CD4-positive, alpha-beta T cell treated with Interleukin-12 subunit alpha and Interleukin-12 subunit beta, for 1 hour (primary cell): ENCODE measurements at places on chromosomes 2 and 18.

DNA sequence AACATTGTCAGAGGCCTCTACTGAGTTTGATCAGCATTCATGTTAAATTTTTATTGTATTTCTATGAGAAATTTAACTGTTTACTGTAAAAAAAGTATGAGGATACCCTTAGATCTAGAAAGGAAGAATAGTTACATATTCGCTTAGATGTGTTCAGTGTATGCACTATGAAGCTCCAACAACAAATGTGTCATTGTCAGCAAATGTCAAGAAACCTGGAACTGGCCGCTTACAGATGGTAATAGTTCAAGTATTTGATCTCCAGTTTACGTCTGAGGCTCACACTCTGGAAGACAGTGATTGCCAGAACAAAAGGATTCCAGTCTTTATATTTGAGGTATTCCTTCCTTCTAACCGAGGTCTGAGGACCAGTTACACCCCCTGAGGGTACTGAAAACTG lies 921.2 kb upstream of the LRRTM1 start:
- no peak for DNase-seq

DNA sequence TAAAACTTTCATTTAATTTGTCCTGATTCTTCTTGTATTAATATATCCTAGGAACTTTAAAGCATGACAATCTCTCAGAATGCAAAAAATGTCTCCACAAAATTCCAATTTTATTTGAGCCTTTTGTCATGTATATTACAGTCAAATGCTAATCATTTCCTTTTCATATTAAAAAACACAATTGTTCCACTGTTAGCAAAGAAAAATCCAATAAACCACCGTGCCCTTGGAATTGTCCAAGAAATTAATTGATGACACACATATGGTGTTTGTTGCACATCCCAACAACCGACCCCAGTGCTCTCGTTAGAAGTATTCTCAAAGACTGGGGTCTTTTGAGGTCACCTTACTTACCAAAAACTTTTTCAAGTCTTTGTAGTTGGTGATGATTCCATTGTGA lies 28.1 kb downstream of the GFPT1 start:
- no peak for DNase-seq

DNA sequence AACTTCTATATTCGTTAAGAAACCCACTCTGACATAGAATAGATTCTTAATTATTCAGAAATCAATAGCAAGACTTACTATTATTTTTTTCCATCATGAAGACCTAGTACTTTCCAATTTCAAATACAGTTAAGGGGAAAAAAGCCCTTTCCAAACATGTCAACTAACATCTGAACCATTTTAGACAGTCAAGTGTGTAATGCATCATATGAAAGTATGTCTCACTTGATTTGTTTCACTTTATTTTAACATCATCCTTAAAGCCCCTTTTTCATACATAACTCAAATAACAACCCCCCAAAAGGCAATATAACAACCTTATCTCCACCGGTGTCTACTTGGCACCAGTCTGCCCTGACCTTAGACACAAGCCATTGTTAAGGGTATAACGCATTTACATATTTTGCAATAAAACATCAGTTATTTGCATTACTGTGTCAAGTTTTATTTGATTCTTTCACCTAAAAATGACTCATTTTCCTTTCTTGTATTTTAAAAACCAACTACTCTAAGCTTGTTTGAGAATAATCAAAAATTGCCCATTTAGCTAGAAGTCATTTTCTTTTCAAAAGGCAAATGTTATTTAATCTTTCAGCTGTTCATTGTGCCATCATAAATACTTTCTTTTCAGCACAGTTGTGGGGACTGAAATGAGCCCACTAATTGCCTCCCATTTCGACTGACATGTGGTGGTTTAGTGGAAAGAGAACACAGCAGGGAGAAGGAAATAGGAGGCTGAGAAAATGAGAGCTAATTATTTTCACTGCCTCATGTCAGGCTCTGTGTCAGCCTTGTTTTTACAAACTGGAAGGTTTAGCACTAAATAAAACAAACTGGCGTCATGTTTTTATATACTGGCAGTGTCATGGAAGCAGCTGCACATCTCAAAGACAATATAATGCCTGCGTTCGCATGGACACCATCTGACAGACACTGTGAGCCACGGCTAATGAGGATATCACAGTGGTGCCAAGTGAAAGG lies 104.7 kb upstream of the CDCA7 start:
- no peak for DNase-seq

- DNase-seq = no peak
These were observed 92.7 kb upstream of the PARD3B start for GRCh38 chr2:204452464-204453023.

DNA sequence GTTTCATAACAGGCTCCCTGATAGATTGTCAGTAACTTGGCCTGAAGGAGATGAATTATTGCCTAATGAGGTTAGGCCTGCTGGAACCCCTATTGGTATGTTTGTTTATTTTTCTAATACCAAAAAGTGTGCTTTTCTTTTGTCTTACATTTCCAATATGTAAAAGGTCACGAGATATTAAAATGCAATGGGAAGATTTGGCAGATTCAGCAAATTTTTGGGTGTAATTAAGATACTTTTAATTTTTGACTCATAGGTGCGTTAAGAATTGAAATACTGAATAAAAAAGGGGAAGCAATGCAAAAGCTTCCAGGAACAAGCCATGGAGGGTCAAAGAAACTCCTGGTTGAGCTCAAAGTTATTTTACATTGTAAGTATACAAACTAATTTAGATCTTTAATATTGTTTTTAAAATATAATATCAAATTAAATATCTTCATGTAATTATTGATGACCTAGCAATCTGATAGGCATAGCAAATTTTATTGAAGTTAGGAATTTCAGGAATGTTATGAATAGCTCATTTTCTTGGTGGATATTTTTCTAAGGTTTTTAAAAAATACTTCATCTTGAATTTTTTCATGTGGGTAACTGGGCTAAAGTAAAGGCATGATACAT lies 52.1 kb downstream of the SMCHD1 start:
- DNase-seq = no peak

GRCh38 chr18:50928551-50928950 lies 39.3 kb upstream of the ELAC1 start:
- DNase-seq = no peak

DNA sequence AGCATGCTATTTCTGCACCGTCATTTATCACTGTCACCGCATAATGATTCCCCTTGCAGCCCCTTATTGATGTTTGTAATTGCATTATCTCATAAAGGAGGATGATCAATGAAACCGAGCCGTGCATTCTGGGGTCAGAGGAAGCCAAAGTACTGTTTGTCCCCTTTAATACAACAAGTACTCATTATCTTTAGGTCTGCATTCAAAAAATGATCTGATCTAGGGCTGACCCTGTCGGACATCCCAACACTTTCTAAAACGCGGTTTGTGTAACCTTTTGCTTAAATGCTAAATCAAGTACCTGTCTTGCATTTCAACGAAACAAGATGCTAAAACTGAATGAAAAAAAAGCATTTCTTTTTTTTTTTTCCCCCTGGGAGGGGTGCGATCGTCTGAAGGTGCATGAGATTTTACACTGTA lies 143.8 kb downstream of the MEIS1 start:
- no peak for DNase-seq

DNA sequence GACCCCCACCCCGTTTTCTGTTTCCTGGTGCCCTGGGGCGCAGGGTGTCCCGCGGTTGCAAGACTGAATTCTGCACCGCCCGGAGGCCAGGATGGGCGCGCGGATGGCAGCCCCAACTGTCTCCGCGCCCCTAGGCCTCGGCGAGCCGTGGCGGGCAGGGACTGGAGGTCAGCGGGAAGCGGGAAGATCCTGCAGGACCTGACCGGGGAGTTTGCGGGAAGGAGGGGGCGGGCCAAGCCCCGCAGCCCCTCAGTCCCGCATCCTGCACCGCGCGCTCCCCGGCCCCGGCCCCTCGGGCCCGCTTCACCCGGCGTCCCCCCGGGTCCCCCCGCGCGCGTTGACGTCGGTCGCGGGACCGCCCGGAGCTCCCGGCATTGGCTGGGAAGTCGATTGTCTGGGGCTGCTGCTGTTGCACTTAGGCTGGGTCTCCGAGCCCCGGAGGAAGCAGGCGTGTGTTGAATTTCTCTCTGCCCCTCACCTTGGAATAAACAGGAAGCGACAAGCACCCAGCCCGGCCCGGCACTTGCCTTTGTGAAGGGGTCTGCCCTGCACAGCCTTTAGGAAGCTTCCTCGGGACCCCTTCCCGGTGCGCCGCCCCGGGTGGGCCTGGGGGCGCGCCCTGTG lies at the start of gene LDLRAD4:
Gene LDLRAD4 (plus strand): TSS at position 393 of the 624 bp plus-strand sequence.
- DNase-seq = peak; percentile 44

DNA sequence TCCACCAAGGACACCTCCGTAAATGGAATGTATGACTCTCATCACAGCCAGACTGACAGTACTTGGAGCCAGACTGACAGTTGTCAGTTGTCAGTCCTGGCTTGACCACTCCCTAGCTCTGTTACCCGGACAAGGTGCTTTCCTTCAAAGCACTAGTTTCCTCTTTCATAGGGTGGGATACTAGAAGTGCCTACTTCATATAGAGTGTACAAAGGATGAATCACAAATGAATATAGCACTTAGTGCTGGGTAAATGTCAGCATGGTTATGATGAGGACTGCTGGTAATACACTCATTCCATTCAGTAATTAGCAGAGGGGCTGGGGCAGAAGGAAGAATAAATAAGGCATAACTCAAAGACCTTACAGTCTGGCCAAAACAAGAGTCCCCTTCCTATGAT lies 91.4 kb downstream of the ARL4C start:
- DNase-seq = no peak

- no peak for DNase-seq
These were observed 76.2 kb downstream of the NPAS2 start for GRCh38 chr2:100895934-100896685.

DNA sequence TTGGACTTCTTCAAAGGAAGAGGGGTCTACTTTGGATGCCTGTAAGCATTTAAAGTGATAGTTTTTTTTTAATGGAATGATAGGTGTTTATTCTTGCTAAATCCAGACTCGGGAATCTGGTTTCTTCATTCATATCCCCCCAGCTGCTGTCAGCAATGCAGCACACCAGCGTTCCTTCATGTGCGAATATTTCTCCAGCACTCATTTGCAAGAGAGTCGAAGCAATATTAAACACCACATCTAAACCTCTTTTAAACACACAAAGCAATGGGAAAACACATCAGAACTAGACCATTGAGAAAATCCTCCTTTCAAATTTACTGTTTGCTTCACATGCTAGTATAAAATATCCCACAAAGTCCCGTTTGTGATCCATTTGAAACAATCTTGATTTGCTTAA lies 563.7 kb downstream of the ARHGAP15 start:
- no peak for DNase-seq

GRCh38 chr2:65103013-65103715 lies 26.7 kb downstream of the RAB1A start:
- DNase-seq = no peak

DNA sequence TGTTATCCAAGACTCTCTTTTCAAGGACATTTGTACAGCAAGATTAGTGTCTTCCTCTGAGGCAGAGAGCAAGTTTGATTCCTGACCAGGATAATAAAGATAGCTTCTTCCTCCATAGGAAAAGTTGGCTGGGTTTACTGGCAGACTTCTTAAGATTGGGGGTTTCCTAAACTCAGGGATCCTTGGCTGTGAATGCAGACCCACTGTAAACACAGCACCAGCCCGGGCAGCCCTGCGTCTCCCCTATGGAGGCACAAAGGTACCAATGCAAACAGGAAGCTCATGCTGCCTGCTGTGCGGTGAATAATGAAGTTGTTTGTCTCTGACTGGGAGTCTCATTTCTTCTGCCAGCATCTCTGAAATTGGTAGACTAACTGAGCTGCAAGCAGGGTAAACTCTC lies 96.2 kb upstream of the ARHGAP28 start:
- DNase-seq = no peak

GRCh38 chr2:50455351-50455939 lies 576.5 kb downstream of the NRXN1 start:
- no peak for DNase-seq

DNA sequence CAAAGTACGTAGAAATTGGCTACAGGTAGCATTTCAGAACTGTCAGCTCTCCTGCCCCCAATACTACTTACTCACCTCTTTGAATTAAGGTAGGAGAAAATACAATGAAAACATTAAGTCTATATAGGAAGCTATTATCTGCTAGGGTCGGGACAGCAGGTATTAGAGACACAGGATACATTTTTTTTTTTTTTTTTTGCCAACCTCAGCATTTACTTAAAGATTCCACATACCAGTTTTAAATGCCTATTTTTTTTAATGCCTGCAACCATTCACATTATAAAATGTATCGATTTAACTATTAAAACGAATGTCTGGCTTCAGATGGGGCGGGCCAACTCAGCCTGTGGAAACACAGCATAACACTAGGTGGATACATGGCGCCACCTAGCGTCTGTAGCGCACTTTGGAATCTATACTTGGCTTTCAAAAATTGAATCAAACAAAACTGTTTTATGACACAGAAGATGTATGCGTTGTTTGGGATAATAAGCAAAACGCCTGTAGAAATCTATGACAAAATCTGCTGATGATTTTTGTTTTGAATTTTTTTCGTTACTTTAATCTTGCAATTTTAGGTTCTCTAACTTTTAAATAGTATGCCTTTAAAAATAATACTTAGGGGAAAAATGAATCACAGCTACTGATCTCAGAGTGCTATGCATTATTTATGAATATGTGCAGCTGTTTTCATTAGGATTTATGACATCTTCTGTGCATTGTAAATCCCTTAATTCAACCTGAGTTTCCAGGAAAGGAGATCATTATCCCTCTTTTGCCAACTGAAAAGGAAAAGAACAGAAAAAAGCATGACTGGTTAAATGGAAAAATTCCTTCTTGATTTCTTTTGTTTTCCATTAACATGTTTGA lies 261.0 kb downstream of the NYAP2 start:
- peak; percentile 63 for DNase-seq

DNA sequence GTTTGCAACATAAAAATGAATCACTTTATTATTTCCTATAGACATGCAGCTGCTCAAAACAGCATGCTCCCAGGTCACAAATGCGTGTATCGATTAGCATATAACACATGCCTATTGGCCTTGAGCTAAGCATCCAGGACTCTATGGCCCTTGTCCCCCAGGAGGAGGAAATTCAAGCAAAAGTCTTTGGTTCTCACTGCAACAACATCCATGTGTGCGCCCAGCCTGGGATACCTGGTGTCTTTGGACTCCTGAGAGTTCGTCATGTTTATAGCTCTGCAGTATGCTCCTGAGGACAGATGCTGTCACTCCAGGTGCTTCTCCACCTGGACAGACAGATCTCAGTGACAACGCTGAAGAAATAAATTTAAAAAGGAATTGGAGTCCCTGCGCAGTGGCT lies 284.6 kb downstream of the PHLPP1 start:
- DNase-seq = no peak

- no peak for DNase-seq
These were observed 59.2 kb downstream of the TMEM18 start for GRCh38 chr2:618005-618404.

DNA sequence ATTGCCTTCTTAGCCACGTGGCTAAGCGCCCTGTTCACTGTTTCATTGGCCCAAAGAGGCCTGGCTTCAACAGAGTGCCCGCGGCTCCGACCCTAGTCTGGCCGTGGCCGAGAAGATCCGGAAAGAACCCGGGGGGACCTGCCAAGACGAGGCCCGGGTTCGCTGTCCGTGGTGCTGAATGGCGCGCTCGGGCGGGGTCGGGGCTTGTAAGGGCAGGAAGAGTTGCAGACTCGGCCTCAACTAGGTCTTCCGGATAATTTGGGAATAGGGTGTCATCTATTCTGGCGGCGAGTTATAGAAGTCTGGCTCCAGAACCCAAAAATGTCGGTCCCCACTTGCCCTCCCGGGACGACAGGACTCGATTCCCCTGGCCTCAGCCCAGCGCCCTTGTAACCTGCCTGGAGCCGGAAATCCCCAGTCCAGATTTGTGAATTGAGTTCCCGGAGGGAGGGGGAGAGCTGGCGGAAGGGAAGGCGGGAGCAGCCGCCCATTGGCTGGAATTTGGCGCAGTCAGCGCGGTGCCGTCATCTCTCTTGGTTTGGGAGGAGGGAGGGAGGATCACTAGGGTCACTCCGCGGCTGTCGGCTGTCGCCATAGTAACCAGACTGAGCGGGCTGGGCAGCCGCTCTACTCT lies 3.5 kb downstream of the CDK5R2 start:
- peak; percentile 43 for DNase-seq
